ENCODE measurements at places on chromosomes 7 and 10.
A peak's percentile ranks its signal among the peaks of the same experiment; 100 is the strongest.

DNA sequence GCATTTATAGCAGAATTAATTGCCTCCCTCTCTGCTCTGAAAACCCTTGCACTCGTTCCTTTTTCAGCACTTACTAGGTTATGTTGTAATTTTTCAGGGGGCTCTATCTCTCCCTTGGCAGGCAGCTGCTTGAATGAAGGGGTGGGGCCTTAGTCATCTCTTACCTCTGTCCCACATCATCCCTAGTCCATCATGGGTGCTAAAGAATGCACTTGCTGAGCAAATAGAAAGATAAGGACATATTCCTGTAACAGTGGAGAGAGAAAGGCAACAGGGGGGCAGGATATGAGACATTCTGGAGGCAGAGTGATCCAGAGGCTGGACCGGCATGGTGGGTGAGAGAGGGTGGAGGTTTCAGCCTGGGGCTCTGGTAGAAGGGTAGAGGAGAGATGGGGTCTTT is 60.0 kb downstream of the MINDY4 start:
- no peak for DNase-seq

DNA sequence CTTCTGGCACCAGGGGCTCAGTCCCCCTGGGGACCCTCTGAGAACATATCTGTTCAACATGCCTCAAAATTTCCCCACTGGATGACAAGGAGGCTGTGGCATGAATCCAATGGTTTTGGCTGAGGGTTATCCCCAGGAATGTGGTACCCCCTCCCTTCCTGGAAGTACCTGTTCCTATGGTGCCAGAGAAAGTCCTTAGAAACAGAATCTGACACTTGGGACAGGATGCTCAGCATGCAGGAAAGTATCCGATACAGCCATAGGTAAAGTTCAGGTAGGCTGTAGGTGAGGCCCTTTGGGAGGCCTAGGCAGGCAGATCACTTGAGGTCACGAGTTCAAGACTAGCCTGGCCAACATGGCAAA is 42.7 kb upstream of the A1CF start:
- DNase-seq, result no peak

DNA sequence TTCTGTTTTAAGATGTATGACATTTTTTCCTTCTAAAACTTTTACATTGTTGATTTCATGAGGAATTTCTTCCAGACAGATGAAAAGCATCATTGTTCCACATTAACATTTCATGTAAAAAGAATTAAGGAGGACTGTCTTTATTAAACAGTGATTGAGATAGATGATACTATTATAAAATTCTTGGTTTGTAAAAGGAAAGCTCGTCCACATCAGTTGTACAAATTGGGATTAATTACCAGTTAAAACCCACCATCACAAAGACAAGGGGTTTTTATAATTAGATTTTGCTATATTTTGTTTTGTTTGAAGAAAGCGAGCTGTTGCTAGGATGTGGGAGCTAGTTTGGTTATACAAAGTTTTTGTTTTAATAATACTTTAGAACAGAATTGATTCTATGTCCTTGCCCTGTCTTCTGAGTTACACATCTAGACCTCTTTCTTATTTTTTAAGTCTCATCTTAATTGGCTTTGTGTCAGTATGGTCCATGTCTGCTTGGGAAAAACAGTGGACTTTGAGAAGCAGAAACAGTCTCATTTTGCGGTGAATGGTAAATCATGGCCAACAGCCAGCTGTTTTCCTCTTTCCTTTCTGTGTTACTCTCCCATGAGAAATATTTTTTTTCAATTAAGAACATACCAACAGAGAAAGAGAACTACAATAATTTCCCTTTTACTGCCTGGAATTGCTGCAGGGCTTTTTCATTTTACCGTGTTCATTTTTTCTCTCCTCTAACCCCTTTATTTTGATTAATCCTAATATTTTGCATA is 3.2 kb downstream of the TES start:
- DNase-seq, result peak; percentile 54

GRCh38 chr10:30392564-30392990 is 41.4 kb upstream of the MAP3K8 start:
- peak; percentile 22 for DNase-seq

DNA sequence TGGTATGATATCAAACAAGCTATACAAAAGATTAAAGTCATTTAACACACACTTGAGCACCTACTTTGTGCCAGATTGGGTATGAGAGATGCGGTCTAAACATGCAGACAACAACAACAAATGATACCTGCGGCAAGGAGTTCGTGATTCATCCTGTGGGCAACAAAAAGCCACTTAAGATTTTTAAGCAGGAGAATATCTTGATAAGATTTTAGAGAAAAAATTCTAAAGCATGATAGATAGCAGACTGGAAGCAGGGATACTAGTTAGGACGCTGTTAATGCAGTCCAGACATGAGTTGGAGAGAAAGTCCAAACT is 1.6 kb upstream of the KBTBD2 start:
- no peak for DNase-seq

GRCh38 chr10:124705817-124706461 is 38.2 kb downstream of the FAM53B start:
- DNase-seq, result no peak

GRCh38 chr10:8115618-8115980 is 61.1 kb downstream of the GATA3 start:
- DNase-seq, result no peak

GRCh38 chr10:121617176-121617575 is 18.9 kb upstream of the FGFR2 start:
- no peak for DNase-seq

DNA sequence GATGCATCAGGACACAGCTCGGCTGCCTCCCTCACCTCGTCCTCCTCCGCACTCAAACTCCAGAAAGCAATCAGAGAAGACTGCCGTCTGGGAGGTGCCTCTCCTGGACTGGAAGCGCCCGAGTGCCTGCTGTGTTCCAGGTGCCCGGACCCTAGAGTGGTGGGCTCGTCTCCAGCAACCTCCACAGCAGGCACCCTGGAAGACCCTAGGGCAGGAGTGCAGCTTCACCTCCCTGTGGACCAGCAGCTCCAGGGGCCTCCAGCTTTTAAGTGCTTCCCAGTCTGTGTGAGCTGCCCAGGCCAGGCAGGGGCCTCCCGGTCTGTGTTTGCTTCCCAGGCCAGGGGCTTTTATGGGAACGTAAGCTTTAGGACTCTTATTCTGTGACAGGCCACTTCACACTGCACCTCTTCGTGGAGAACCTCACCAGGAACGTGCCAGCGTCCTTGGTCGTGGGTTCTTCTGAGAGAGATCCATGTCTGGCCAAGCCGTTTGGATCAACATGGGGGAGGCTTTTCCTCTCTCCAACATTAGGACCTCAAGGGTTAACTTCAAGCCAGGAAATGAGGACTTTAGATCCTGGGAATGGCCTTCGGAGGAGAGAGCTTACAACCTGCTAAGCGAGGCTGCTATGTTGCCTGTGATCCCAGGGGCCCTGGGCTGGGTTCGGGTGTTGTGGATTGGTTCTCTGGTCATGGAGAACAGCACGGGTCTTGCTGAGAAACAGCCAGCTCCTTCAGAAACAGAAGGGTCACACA is 5.9 kb upstream of the PWWP2B start:
- no peak for DNase-seq

DNA sequence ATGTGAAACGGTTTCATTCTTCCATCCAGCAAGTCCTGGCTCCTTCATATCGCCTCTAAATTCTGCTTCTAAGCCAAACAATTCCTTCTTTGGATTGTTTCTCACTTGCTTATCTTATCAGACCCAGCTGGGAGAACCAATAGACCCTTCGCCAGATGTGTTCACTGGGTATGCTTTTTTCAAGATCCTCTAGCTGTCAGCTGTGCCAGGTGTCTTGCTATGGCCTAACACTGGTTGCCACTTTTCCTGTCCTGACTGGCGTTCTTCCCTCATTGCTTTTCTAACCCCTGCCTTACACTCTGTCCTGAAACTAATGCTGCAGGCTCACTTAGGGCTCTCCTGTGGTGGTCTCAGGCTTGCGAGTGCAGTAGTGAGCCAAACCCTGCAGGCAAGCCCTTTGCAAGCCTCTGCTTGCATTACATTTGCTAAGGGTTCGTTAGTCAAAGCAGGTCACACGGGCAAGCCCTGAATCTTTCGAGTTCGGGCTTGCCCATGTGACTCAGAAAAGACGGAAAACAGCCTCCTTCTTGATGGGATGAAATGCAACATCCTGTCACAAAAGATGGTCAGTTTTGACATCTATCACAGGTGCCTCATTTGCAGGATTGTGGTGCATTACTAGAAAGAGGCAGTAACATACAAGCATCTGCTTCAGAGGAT is 92.8 kb downstream of the VWC2 start:
- DNase-seq, result no peak

DNA sequence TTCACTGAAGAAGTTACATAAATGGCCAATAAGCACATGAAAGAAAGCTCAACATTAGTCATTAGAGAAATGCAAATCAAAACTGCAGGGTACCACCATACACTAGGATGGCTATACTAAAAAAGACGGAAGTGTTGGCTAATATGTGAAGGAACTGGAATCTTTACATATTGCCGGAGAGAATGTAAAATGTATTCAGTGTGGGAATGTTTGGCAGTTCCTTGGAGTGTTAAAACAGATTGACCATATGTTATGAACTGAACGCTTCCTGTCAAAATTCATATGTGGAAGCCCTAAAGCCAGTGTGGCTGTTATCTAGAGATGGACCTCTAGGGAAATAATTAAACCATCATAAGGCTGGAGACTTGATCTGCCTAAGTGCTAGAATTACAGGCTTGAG is 33.1 kb downstream of the SUV39H2 start:
- DNase-seq, result no peak

DNA sequence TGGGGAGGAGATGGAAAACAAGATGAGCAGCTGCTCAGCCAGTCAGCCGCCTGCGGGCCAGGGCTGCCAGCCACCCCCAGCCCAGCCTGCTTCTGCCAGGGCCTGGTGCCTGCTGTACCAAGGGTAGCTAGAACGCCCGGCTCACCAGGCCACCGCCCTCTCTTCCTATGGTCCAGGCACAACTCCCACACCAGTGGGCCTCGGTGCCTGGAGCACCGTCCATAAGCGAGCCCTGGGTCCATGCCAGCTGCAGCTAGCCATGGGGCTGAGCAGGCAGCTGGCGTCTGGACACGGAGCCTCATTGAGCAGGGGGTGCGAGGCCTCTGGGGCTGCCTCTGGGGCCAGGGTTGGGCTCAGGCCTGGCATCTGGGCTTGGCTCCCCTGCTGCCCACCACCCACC is 8.5 kb upstream of the RABGEF1 start:
- DNase-seq, result no peak

DNA sequence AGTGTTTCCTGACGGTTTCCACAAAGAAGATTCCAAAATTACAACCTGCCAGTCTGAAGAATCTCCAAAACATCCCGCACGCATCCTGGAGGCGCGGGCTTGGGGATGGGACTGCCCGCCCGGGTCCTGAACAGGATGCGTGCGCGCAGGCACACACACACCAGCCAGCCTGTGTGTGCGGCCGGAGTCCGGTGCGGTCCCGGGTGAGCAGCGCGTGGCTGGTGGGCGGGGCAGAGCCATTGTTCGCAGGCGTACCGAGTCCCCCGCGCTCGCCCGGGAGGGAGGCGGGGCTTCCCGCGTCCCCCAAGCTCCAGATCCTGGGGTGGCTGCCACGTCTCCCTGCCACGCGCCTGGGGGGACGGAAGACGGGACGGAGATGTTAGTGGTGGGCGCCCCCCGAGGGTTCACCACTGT is 675 bp upstream of the SCD start:
- peak; percentile 70 for DNase-seq

DNA sequence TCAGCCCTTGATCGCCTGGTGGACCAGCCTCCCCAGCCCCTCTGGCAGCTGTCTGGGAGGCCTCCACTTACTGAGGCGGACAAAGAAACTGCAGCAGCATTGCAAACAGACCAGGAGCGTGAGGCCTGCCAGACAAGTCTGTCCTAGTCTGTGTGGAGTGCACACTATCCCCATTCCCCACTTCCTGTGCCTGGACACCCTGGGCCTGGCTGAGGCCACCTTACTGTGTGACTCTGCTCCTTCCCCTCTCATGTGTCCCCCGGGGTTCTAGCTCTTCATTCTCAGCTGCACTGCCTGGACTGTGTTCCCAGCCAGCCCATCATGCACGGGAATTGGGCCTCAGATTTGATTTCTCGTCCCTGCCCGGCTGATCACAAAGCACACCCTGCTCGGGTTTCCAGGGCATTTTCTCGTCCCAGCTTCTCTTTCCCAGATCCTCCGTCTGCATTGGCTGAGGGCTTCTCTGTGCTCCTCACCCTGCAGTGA is 16.7 kb upstream of the C10orf90 start:
- DNase-seq, result no peak

DNA sequence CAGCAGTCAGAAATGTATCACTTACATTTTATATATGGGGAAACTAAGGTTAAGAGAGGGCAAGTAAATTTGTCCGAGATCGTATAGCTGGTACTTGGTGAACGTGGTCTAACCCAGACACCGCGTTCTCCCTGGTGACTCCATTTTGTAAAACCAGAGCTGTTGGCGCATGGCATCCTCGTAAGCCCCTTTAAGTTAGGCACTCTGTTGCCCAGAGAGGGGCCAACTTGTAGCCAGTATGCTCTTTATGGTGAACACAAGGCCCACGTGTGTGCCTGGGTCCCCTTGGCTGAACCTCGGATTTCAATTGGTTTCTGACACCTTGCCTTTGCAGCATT is 39.7 kb upstream of the ZNF518A start:
- DNase-seq, result no peak

GRCh38 chr7:1223196-1223981 is 9.3 kb upstream of the UNCX start:
- DNase-seq, result no peak

DNA sequence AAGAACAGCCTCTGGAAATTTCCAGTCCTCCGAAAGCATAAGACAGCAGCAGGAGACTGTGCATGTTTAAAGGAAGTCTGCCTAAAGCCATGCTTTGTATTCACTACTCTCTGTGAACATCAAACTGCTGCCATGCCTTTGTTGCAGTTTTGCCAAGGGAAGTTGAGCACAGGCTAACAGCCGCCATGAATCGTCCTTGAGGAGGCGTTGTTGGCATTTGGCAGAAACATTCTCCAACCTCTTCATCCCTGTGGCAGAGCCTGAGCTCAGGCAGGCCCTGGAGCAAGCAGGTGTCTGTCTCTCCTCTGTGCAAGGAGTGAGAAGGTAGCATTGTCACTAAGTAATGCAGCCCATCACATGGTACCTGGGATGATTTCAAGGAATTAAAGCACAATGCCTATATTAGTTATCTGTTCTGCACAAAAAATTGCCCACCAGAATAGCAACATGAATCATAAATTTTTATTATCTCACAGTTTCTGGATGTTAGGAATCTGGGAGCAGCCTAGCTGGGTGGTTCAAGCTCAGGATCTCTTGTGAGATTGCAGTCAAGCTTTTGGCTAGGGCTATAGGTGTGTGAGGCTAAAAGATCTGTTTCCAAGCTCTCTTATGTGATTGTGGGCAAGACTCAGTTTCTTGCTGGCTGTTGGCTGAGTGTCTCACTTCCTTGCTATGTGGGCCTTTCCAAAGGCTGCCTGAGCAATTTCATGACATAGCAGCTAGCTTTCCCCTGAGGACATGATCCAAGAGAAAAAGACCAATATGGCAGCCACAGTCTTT is 46.5 kb upstream of the KIAA1217 start:
- DNase-seq, result no peak
